NCI-H2029 treated with DMSO at 0.1 percent for 48 hours (cell line): ENCODE measurements at places on chromosomes 6 and 20.
A peak's percentile ranks its signal among the peaks of the same experiment; 100 is the strongest.

DNA sequence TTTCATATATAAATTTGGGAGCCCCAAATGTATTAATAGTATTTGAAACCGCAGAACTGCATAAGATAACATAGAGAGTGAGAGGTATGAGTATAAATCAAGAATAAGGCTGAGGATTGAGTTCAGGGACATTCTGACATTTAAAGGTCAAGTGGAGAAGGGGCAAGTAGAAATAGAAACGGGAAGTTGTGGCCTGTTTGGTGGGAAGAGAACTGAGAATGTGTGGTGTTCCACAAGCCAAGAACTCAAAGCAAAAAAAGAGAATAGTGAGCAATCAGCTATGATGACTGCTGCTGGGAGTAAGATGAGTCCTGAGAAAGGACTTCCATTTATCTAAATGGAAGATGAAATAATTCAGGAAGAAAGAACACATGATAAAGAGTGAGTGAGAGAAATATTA, 418.4 kb downstream of the CD109 start:
- no peak for DNase-seq

GRCh38 chr6:142692942-142693341, 252.0 kb downstream of the HIVEP2 start:
- peak; percentile 12 for DNase-seq

DNA sequence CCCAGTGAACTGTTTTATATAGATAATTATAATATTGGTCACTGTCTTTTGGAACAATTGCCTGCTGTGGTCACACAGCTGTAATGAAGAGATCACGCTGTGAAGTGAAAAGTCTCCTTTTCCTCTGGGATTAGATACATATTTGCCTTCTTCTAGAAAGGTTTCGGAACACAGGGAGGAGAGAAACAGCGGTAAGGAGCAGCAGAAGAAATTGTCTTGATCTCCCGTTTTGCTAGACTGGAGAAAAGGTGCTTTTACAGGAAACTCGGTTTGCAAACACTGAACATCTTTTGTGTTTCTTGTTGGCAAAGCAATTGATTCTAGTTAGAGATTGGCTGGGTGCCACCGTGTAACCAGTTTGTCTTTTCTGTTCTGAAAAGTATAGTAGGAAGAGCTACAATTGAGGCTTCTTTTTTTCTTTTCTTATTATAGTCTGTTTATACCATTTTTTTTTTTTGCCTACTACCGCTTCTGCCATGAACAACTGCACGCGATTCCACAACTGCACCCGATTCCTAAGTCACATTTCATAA, 404.1 kb upstream of the ID4 start:
- peak; percentile 63 for DNase-seq

GRCh38 chr20:61627791-61628415, 375.8 kb downstream of the CDH4 start:
- DNase-seq, result no peak

DNA sequence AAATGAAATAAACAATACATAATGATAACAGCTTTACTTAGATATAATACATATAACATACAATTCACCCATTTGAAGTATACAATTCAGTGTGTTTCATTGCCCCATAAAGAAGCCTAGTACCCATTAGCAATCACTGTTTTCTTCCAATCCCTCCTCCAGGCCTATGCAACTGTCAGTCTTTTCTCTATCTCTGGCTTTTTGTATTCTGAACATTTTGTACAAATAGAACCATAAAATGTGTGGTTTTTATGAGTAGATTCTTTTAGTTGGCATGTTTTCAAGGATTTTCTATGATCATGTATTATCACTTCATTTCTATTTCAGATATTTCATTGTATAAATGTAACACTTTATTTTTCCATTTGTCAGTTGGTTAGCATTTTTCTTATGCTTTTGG, 54.6 kb upstream of the MYO6 start:
- DNase-seq, result no peak

GRCh38 chr6:83108378-83108777, 40.9 kb downstream of the DOP1A start:
- no peak for DNase-seq

- no peak for DNase-seq
Measured at GRCh38 chr6:32214126-32214525, 9.7 kb downstream of the NOTCH4 start.

DNA sequence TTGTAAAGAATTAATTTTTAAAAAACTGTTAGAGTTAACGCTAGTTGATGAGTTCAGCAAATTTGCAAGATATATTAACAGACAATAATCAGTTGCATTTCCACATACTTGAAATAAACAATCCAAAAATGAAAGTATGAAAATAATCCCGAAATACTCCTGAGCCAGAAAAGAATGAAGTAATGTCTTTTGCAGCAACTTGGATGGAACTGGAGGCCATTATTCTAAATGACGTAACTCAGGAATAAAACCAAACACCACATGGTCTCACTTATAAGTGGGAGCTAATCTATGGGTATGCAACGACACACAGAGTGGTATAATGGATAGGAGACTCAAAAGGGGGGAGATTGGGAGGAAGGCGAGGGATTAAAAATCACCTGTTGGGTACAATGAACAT, 872.9 kb upstream of the GJE1 start:
- DNase-seq, result no peak

- no peak for DNase-seq
Measured at GRCh38 chr20:41029150-41029901, 704 bp downstream of the TOP1 start.

- DNase-seq, result no peak
Measured at GRCh38 chr20:63114006-63114692, 101.8 kb downstream of the YTHDF1 start.

DNA sequence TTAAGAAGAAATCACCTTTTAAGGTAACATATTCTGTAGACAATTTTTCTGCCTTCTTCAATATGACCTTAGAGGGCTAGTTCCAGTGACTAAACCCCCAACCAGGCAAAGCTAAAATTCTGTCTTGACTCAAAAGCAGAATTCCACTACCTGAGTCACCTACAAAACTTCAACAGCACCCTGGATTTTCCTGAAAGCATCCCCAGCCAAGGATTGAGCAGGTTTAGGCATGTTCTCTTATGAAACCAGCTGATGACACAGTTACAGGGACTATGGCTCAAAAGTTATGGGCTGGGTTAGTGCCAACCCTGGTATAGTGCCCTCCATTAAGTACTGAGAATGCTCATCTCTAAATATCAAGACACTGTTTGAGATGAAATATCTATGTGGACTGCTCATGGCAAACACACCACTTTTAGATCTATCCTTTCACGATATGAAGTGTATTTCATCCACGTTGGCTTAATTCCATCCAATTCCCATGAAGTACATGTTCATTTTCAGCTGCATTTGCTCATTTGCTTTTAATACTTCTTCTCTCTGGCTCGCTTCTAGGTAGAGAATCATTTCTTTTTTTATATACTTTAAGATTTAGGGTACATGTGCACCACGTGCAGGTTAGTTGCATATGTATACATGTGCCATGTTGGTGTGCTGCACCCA, 53.6 kb upstream of the TNFAIP3 start:
- DNase-seq, result no peak

- DNase-seq, result no peak
Measured at GRCh38 chr6:24396824-24397223, 5.9 kb upstream of the MRS2 start.

DNA sequence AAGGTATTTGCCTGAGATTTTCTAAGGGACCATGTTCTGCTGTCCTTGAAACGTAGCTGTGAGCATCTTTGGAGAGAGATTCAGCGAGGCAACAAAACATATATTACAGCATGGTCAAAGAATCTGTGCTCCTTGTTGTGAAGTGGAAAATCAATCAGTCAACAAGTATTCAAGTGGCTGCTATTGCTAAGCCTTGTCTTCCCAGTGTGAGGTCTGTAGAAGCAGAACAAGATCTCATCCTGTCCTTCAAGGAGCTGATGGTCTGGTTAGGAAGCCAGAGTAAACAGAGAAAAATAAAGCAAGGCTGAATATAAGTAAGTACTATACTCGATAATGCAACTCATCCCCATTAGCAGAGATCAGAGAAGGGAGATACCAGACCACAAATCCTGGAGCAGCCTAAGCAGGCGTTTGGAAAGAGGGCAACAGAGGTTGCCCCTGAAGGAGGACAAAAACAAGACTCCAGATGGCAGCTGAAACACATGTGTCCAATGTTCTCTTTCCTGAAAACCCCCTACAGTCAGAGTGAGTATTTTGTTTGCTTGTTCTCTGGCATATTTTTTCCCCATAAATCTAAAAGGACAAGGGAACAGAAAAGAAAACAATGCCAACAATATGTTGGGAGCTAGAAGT, 392.0 kb downstream of the SYNE1 start:
- no peak for DNase-seq

- peak; percentile 90 for DNase-seq
Measured at GRCh38 chr6:79570129-79571029, 33.1 kb upstream of the LCA5 start.

GRCh38 chr6:16635810-16636602, 125.3 kb downstream of the ATXN1 start:
- DNase-seq, result no peak

GRCh38 chr20:58749098-58749769, 56.6 kb downstream of the NPEPL1 start:
- no peak for DNase-seq

DNA sequence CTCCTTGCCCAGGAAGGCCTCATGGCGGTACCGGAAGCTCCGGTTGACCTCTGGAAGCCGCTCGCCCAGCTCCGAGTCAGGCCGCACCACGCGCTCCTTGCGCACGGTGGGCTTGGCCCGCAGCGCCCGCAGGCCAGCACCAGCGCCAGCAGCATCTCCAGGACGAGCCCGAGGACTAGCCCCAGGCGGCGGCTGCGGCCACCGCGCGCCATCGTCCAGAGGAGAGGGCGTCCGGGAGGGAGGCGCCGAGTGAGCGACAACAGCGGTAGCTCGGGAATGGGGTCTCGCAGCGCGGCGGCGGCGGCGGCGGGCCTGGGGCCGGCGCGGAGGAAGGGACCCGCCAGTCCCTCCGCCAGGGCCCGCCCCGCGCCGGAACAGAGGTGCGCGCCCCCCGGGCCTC, 27.6 kb upstream of the CGA start:
- no peak for DNase-seq

DNA sequence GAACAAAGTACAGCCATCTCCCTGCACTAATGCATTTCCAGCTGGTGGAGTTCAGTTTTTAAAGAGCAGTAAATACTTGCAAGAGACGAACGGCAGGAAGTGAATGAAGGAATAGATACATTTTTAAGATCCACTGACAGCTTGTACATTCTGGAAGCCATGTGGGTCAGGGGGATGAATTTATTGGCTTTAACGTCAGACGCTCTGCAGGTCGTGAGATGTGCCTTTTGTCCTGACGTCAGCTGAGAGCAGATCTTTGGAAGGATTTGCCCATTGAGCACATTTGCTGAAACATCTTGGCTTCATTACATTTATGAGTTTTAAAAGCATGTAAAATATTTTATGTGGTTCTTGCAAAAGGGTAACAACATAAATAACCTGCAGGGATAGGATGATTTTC, 29.5 kb upstream of the SALL4 start:
- DNase-seq, result no peak

GRCh38 chr6:9540534-9541126, 874.2 kb downstream of the TFAP2A start:
- DNase-seq, result no peak

GRCh38 chr6:161917645-161918044, 643.8 kb upstream of the AGPAT4 start:
- no peak for DNase-seq

GRCh38 chr6:142871910-142872331, 73.1 kb downstream of the HIVEP2 start:
- no peak for DNase-seq
